ENCODE measurements at places on chromosomes 12 and 14.
A peak's percentile ranks its signal among the peaks of the same experiment; 100 is the strongest.

DNA sequence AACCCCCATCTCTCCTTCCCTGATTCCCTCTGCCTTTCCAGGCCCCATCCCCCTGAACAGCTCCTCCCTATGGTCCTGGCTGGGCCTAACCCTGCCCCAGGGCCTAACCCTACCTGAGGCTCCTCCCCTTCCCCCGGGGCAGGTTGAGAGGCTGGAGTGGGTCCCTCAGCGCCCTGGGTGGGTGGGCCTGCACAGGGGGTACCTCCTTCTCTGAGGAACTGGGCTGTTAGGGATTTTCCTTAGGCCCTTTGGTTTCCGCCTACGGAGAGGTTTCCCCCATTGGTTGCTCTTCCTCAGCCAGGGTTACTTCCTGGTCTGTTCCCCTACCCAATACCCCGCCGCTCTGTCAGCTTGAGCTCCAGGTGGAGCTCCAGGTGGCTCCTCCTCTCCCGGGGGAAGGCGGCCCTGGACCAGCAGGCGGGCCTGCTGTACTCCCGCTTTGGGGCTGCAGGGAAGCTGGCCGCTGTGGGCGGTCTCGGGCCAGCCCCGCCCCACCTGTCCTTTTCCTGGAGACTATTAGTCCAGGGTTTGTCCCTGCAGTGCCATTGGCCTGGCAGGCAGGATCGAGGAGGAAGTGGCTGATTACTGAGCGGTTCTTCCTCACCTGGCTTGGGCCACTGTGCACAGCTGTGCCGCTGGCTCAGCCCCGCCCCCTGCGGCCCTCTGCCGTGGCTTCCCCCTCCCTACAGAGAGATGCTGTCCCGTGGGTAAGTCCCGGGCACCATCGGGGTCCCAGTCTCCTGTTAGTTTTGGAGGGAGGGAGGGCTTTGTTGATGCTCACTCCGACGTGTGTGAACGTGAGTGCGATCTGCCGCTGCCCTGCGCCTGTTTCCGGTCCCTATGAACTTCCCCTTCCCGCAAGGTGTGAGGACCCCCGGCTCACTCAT is 2.5 kb downstream of the C12orf57 start:
- DNase-seq = peak; percentile 95

- no peak for DNase-seq
Measured at GRCh38 chr12:116621194-116621593, 62.0 kb downstream of the MAP1LC3B2 start.

- peak; percentile 75 for DNase-seq
Measured at GRCh38 chr12:42756841-42757623, 167.5 kb upstream of the PRICKLE1 start.

GRCh38 chr12:132723015-132723763 is 12.5 kb downstream of the PGAM5 start:
- DNase-seq = no peak

DNA sequence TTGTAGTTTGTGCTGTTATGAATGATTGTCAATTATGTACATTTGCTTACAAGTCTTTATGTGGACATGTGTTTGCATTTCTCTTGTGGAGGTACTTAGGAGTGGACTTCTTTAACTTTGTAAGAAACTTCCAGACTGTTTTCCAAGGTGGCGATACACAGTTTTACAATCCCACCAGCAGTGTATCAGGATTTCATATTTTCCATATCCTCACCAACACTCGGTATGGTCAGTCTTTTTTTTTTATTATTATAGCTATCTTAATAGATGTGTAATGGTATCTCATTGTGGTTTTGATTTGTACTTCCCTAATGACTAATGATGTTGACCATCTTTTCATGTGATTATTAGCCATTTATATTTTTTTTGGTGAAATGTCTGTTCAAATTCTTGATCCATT is 73.7 kb upstream of the KCNH3 start:
- DNase-seq = no peak

GRCh38 chr12:19018302-19018970 is 111.1 kb upstream of the PLEKHA5 start:
- no peak for DNase-seq

GRCh38 chr12:124812979-124813378 is 50.7 kb downstream of the SCARB1 start:
- no peak for DNase-seq

DNA sequence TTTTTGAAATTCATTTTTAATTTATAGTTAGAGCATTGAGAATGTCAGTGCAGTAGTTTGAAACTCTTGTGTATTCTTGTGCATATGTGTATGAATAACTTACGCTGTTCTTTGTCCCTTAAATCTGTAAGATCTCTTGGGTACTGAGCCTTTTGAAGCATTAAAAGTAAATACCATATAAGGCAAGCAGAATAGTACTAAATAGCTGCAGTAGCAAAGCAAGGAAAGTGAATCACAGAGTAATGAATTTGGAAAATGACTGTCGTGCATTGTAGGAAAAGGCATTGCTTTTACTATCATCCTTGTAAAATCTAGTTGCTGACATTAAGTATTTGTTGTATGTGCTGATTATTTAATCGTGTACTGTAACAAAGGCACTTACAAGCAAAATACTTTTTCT is 12.1 kb downstream of the CNOT2 start:
- DNase-seq = no peak

- peak; percentile 38 for DNase-seq
Measured at GRCh38 chr14:79543967-79544697, 667.2 kb downstream of the DIO2 start.

- no peak for DNase-seq
Measured at GRCh38 chr14:94770251-94770749, 387 bp upstream of the GSC start.

GRCh38 chr14:77157740-77158139 is 16.1 kb upstream of the ZDHHC22 start:
- DNase-seq = no peak

- DNase-seq = no peak
Measured at GRCh38 chr12:31322801-31323207, 3.1 kb downstream of the SINHCAF start.

DNA sequence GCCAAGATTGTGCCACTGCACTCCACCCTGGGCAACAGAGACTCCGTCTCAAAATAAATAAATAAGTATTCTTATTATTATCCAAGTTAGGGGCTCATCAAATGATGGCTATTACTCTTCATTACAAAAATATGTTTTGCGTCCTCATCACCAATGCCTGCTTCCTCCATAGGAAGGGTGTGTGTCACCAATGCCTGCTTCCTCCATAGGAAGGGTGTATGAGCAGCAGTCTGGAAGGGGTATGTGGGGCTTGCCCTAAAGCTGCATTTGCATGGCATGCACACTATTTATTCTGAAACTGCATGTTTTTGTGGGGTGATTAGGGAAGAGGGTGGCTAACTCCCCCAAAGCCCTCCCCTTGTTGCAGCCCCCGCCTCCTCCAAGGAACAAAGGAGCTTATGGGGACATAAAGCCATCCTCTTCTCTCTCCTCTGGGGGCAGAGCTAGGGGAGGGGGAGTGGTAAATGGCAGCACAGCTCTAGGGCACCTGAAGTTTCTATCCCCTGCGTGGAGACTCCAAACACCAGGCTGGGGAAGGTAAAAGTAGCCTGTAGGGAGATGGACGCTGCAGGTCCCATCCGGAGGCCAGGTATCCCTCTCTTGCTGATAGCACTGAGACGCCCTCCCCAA is 1.3 kb downstream of the CAMKK2 start:
- no peak for DNase-seq

DNA sequence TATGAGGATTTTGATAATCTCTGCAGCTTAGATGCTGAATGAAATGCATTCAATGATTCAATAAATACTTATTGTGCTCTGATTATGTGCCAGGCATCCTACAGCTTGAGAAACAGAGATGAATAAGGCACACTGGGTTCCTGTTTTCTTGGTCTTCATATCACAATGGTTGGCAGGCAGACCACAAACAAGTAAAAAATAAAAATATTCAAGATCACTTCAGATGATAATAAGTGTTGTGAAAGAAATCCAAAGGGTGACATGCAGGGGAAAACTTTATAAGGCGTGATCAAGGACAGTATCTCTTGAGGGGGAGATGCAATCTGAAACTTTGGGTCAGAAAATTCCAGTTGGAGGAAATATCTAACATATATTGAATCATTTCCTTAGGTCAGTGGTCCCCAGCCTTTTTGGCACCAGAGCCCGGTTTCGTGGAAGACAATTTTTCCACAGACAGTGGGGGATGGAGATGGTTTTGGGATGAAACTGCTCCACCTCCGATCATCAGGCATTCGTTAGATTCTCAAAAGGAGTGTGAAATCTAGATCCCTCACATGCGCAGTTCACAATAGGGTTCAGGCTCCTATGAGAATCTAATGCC is 73.7 kb upstream of the RAP1B start:
- no peak for DNase-seq

DNA sequence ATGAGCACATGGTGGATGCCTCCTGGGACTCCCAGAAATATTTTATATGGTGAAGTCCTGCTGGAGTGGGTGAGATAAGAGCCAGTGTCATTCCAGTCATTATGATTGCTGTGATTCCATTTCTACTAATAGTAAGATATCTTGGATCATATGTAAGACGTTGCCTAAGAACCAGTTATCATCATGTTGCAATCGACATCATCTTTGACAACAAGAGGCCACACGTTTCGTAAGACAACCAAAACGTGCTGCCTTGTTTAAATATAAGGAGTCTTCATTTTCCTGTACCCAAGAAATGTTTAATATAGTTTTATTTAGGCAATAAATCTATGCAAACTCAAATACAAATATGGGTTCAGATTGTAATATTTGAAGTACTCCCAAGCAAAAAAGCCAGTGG is 58.4 kb downstream of the SPTSSA start:
- no peak for DNase-seq

DNA sequence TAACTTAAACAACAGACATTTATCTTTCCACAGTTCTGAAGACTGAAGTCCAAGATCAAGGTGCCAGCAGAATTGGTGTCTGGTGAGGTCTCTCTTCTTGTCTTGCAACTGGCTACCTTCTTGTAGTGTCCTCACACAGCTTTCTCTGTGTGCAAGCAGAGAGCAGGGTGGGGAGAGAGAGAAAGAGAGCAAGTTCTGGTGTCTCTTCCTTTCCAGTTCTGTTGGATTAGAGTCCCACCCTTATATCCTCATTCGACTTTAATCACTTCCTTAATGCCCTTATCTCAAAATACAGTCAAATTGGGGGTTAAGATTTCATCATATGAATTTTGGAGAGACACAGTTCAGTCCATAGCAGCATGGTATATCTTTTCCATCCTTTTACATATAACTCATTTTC is 40.8 kb downstream of the DYRK2 start:
- no peak for DNase-seq

GRCh38 chr12:59429766-59430165 is 166.1 kb upstream of the SLC16A7 start:
- no peak for DNase-seq

- DNase-seq = no peak
Measured at GRCh38 chr12:116818341-116818856, 62.8 kb downstream of the HRK start.

DNA sequence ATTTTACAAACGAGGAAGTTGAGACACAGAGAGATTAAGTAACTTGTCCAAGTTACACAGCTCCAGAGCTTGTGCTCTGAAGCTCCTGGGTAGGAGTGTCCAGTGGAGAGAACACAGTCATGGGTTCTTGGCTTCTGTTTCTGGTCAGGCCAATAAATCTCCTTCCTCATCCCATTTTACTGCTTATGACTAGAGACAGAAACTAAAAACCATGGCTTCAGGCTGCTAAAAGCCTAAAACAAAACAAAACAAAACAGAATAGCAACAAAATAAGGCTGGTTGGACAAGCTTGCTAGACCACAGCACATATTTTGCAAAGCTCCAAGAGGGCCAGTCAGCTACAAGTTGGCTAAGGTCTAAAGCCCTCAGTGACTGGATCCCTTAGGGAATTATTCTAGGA is 49.8 kb downstream of the PTGER2 start:
- no peak for DNase-seq

GRCh38 chr14:61474701-61475100 is 153.3 kb downstream of the PRKCH start:
- DNase-seq = no peak

GRCh38 chr12:42780671-42781070 is 191.1 kb upstream of the PRICKLE1 start:
- no peak for DNase-seq

GRCh38 chr12:103833095-103833775 is 7.8 kb downstream of the NT5DC3 start:
- DNase-seq = no peak

DNA sequence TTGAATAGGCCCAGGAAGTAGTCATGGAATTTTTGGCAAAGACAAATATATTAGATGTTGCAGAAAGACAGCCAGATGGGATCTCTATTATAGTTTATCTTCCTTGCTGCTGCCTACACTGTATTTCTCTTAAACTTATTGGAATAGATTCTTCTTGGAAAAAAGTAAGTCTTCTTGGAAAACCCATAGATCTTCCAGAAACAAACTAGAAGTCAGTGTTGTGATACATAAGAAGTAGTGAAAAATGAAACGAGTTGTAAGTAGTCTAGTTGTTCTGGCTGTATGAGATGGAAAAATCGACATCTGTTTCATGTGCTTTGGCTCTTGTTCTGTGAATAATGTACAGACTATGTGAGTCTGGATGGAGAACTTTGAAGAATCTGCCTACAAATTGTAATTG is 29.0 kb downstream of the GLIPR1L2 start:
- DNase-seq = no peak

DNA sequence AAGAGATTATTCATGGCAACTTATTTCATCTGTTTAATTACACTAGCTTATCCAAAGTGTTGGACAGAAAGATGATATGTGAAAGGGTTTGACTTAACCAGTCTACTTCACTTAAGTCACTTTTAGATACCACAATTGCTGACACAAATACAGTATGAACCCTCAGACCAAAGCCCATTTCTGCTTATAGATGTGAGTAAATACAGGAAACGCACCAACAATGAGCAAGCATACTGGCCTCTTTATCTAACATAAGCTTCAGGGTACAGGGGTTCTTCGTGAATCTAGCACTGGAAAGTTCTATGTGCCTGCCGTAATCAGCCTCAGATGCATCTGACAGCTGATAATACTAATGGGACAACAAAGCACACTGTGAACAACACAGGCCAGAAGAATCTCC is 209.6 kb downstream of the MED13L start:
- DNase-seq = no peak

DNA sequence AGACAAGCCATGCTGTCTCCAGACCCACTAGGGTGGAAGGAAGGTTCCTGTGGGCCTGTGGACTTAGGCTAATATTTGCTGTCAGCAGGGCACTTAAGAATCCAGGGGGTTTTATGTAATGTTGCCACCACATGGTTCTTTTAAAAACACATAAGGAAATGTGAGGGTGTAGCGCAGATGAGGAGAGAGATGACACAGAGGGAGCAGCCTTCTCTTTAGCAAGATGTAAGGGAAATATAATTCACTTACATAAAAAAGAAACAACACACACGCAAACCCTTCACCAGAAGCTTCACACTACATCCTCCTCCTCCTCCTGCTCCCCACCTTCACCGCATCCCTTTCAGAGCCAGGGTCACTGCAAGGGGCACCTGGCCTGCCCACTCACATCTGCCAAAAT is 4.9 kb upstream of the PIP4K2C start:
- no peak for DNase-seq

DNA sequence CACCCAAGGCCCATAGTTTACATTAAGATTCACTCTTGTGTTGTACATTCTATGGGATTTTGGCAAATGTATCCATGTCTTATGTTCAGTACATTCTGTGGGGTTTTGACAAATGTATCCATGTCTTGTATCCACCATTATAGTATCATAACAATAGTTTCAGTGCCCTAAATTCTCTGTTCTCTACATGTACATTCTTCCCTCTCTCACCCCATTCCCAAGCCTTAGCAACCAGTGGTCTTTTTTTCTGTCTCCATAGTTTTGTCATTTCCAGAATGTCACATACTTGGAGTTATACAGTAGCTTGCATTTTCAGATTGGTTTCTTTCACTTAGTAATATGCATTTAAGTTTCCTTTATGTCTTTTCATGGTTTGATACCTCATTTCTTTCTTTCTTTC is 6.7 kb downstream of the TOGARAM1 start:
- no peak for DNase-seq
